Activated CD4-positive, alpha-beta T cell treated with anti-CD3 and anti-CD28 coated beads for 4 hours (primary cell): ENCODE measurements at places on chromosomes 3 and 15.

DNA sequence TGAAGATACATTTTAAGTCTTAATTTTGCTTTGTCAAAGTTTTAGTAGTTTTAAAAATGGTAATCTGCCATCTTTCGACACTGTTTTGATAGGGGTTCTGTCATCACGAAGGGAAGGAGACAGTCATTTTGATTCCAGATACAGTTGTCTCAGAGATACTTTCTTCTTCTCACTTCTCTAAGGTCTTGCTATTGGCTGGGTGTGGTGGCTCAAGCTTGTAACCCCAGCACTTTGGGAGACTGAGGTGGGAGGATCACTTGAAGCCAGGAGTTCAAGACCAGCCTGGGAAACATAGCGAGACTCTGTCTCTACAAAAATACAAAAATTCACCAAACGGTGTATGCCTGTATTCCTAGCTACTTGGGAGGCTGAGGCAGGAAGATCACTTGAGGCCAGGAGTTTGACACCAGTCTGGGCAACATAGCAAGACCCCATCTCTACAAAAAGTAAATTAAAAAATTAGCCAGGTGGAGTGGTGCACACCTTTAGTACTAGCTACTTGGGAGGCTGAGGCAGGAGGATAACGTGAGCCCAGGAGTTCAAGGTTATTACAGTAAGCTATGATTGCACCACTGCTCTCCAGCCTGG, 3.3 kb downstream of the RAB8B start:
- DNase-seq, result no peak

GRCh38 chr3:53163444-53164387, 2.7 kb downstream of the PRKCD start:
- no peak for DNase-seq

GRCh38 chr3:59749291-59749690, 699.5 kb upstream of the CFAP20DC start:
- DNase-seq, result no peak

DNA sequence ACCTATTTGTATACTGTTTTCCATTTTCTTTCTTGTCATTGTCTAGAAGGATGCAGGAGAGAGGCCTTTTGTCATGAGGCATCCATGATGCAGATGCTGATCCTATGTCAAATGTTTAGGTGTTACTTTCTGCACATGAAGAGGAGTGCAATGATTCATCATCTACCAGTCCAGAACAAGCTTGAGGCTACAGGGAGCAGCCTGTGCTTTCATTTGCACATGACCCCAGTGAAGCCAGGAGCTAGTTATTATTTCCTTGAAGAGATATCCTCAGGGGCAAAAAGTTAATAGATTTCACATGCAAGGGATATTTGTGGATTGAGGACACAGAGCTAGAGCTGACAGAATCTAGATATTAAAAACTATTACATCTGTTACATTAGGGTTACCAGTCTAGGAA, 204.4 kb upstream of the TGFBR2 start:
- DNase-seq, result no peak

DNA sequence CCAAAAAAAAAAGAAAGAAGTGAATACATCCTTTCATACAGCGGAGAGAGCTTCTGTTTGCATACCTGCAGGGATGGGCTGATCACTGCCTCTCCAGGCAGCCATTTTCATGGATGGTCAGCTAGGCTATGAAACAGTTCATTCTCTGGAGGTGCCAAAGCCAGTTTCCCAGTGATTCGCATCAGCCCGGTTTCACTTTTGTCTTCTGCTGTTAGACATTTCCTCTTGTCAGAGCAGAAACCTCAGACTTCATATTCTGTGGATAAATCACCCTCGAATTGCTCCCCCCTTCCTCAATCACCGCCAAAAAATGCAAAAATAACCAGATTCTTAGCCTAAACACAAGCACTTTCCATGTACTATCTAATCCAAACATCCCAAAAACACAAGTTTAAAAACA, 225.6 kb downstream of the ADAMTS9 start:
- DNase-seq, result no peak

DNA sequence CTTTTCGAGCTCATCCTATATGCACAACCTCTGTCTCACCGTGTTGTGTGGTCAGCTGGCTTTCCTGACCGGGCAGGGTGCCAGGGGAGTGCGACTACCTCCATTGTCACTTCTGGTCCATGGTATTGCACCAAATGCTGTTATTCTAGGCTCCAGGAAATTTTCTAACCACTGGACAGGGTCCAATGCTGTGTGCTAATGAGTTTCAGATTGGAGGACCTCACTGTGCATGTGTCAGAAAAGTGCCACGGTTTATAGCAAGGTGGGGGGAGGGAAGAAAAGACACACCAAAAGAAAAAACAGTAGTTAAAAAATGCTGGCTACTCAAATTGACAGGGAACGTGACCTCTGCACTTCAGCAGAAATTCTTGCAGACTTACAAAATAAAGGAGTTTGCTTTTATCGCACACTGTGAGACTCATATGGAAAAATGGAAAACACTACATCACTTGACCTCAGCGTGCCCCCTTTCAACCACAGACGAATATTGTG, 480.1 kb downstream of the FOXP1 start:
- DNase-seq, result no peak

GRCh38 chr15:45773149-45773548, 138.3 kb downstream of the SQOR start:
- no peak for DNase-seq

DNA sequence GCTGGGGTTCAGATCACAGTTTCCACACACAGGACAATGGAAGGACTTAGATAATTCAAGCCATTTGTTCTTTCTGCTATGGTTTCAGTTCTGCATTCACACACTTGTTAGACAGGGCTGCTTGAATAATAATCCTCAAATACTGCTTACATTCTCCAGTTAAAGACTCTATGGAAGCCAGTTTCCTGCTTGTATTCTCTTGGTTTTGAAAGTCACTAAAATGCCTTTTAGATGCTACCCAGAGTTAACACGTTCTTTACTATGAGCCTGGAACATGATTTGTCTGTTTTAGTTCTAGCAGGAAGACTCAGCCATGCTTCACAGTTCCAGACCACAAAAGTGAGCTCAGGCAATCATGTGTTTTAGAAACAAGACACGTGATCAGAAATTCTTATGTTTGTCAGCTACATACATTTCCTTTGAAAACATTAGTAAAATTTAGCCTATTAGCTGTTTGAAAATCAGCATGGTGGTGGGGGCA, 152.4 kb downstream of the LEKR1 start:
- no peak for DNase-seq

DNA sequence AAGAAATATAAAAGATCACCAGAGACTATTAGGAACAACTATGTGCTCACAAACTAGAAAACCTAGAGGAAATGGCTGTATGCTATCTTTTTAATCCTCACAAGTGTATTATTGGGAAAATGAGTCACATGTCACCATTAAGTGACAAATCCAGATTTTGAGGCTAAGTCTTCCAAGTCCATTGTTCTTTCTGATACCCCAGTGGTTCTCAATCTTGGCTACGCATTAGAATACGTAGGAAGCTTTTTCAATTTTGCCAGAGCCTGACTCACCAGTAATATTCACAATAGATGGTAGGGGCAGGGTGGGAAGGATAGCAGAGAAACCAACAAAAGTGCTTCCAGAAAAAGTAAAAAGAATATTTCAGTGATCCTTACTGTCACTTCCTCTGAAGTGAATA, 117.0 kb downstream of the FILIP1L start:
- no peak for DNase-seq

DNA sequence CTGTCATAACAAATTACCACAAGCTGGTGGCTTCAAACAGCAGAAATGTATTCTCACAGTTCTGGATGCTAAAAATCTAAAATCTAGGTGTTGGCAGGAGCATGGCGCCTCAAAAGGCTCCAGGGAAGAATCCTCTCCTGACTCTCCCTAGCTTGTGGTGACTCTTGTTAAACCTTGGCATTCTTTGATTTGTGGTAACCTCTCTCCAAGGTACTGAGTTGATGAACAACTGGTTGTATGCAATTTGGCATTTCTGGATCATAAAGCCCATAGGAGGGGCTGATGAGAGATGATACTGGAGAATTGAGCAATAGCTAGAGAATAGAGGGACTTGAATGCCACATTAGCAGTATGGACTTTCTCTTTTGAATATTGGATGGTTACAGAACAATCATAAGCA, 821.8 kb downstream of the TBL1XR1 start:
- no peak for DNase-seq

GRCh38 chr15:42324308-42324707, 35.0 kb upstream of the CAPN3 start:
- no peak for DNase-seq

GRCh38 chr3:99829844-99830243, 12.2 kb downstream of the CMSS1 start:
- DNase-seq, result no peak

DNA sequence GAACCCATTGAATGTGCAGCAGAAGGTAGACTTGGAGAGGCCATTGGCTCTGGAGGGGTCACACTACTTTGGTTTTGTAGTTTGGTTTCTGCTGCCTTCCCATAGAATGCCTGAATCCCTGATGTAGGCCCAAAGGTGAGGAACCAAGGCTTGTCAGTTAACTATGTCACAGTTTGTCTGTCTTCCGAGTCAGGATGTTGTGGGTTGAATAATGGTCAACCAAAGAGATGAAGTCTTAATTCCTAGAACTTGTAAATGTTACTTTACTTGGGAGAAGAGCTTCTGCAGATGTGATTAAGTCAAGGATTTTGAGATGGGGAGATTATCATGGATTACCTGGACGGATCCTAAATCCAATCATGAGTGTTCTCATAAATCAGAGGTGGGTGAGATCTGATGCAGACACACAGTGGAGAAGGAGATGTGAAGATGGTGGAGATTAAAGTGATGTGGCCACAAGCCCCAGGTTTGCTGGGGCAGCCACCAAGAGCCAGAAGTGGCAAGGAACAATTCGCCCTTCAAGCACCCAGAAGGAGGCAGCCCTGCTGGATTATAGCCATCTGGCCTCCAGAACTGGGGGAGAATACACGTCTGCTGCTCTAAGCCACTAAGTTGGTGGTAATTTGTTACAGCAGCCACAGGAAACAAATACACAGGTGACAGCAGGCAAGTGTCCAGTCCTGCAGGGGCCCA, 2.3 kb upstream of the CCR8 start:
- no peak for DNase-seq

GRCh38 chr3:194458131-194458530, 28.7 kb downstream of the ATP13A3 start:
- no peak for DNase-seq

DNA sequence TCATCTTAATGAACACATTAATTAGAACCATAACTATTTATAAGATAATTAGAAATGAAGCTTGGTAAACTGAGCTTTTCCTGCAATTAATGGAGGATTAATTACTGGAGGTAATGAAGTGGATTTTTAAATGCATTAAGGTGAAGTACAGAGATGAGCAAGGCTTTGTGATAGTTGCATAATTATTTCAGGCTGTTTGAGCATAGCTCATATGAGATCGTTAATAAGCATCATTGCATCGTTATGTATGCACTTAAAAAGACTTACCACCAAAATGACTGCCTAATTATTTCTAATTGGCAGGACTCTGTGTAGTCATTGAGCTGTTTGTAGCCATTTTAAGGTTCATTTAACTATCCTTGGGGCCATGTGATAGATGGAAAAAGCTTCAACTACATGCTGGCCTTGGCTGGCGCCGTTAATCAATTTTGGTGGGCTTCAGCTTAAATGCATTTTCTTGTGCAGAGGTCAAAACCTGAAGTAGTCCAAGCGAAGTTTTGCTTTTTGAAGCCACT, 55.3 kb downstream of the RSRC1 start:
- DNase-seq, result no peak

DNA sequence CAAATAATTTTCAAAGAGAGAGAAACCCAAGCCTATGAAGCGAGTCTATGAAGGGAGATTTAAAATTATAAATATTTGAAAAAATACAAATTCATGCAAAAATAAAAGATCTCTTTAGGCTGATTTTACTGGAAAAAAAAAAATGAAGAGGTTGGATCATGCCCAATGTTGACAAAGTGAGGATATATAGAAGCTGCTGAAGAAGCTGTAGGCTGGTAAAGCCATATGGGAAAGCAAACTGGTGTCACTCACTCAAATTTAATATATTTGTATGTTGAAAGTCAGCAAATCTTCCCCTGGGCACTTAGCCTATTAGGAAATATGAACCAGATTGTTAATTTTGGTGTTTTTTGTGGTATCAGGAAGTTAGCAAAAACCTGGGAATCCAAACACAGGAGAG, 61.8 kb upstream of the BCHE start:
- DNase-seq, result no peak

DNA sequence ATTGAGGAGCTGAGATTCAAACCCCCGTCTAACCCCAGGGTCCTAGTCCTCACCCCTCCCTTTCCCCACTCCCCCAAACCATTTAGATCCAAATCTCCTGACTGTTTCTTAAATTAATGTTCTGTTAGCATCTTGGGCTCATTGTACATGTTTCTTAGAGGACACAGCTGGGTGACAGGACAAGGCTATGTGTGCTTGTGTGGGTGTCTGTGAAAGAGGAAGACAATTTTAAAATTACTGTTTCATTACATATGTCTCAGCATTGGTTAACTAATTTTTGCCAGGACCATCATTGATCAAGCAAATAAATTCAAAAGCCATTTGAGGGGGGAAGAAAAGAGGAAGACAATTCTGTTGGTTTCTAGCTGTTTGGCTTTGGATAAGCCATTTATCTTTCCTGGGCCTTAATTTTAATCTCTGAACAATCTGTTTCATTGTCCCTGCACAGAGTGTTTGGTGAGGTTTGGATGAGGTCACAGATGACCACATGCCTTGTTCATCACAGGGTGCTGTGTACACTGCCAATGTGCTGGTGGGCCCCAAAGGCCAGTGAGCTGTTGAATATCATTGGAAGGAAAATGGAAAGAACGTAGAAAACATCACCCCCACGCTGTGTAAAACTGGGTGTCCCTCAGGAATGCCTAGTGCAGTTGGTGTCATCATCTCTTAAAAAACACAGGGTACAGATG, 51.9 kb downstream of the RPLP1 start:
- DNase-seq, result no peak

- no peak for DNase-seq
These were observed 27.8 kb downstream of the CHP1 start for GRCh38 chr15:41258750-41259471.

GRCh38 chr3:80655216-80655615, 887.4 kb upstream of the ROBO1 start:
- DNase-seq, result no peak

DNA sequence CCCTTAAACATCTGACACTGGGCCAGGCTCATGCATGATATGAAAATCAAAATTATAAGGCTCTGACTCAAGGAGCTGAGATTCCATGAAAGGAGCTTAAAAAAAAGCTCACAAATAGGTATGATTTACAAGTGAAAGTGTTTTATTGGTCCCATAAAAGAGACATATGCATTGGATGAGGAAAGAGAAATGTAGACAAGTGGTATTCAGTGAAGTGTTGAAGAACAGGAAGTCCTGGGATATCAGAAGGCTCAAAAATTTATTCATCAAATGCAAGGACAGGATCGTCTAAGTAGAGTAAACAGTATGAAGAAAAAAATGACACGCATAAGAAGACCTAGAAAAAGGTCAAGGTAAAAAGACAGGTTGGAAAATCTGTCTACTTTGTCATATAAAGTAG, 188.9 kb downstream of the CBLB start:
- no peak for DNase-seq

- no peak for DNase-seq
These were observed 27.7 kb downstream of the BLM start for GRCh38 chr15:90744759-90745402.
